Nucleus accumbens (tissue), 56 donors: ENCODE measurements at places on chromosomes 13 and 19.

DNA sequence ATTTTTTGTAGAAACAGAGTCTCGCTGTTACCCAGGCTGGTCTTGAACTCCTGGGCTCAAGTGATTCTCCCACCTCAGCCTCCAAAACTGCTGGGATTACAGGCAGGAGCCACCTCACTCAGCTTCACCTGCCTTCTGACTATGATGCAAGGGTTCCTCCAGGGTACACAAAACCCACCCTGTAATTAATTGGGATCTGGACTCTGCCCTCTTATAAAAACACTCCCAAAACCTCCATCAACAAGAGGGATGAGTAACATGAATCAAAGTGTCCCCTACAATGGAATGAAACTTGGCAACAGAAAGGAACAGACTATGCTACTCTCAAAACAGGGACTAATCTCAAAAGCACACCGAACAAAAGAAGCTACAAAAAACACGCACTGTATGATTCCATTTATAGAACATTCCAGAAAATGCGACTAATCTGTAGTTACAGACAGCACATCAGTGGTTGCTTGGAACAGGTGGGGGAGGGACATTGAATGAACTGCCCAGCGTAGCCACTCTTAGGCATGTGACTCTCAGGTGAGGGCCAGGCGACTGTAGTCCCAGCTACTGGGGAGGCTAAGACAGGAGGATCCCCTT lies 3.2 kb upstream of the PRR36 start:
- no peak for DNase-seq

- DNase-seq, result no peak
Measured at GRCh38 chr13:104984296-104984818, 1551.1 kb downstream of the EFNB2 start.

DNA sequence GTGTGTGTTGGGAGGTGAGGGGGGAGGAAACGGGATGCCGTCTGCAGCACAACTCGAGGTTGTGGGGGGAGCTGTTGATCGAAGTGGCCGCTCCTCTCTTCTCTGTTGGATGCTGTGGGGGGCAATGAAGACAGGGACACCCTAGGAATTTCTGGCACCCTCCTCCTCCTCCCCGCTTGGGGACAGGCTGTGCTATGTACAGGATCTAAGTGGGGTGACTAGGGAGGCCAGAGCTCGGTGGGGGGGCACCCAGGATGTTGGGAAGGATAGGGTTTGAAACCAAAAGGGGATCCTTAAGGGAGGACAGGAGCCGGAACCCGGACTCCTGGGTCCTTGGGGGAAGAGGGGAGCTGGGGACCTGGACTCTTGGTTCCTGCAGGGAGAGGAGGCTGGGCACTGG lies 2.0 kb downstream of the GRIN2D start:
- DNase-seq, result no peak

DNA sequence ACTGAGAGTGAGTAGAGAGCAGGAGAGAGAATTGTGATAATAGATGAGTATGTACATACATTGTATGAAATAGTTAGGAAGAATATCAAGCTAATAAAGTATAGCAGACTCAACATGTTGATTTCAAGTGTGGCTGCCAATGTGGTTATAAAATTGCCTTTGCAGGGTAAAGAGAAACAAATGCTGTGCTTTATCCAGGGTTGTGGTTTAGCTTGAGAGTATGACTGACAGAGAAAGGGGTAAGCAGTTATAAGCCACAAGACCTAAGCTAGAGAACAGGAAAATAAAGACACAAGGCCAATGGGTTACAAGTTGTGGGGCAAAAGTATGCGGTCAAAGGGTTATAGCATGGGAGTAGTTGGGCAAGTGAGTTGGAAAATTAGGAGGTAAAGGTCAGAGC lies 1217.5 kb downstream of the DIAPH3 start:
- DNase-seq, result no peak

DNA sequence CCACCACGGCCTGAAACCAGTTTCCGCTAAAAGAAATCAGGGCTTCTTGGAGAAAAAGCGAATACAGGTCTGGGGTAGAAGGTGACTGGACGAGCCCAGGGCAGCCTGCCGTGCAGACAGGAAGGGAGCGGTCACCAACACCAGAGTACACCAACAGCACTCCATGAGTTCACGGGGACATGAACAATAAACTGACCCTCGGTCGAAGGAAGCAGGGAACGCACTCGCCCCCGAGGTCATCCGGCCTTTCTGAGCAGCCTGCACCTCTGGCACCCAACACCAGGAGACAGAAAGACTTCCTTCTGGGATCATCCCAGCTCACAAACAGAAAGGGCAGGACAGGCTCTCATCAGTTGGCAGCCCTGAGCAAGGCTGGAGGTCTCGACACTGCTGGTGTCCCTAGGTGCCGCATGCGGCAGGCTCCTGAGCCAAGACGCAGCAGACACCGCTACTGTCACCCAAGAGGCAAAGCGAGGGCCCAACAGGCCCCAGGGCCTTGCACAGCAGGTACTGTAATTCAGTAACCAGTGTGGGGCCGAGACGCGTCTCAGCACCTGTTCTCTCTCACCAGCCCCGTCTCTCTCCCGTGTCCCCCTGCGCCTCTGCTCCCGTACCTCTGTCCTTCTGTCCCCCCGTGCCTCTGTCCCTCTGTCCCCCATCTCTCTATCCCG lies 18.0 kb downstream of the DCUN1D2 start:
- DNase-seq, result no peak
